ENCODE measurements at places on chromosomes 1 and 21.

DNA sequence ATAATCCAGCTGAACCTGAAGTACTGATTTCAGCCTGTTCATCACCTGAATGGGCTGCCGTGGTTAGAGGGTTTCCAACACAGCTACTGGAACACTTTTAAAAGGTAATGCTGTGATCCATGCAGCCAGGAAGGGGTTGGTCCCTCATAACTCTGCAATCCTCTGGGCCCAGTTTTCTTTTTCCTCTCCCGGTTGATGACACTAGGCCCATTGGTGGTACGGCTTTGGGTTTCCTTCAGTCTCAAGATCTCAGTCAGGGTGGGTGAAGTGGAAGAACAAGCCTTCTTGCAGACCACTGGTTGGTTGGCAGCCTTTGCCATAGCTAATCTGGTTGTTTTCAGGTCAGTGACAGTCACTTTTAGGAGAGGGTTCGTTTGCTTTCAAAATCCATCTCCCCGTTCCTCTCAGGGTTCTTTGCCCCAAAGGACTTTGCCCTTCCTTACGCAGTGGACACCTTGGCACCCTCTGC lies 502 bp upstream of the SLC35A3 start:
- no peak for DNase-seq

- peak; percentile 47 for DNase-seq
Measured at GRCh38 chr1:84156210-84156621, 12.1 kb downstream of the PRKACB start.

GRCh38 chr1:52906135-52906603 lies 15.4 kb downstream of the ECHDC2 start:
- no peak for DNase-seq

- no peak for DNase-seq
Measured at GRCh38 chr1:25486602-25487001, 55.9 kb downstream of the MACO1 start.

DNA sequence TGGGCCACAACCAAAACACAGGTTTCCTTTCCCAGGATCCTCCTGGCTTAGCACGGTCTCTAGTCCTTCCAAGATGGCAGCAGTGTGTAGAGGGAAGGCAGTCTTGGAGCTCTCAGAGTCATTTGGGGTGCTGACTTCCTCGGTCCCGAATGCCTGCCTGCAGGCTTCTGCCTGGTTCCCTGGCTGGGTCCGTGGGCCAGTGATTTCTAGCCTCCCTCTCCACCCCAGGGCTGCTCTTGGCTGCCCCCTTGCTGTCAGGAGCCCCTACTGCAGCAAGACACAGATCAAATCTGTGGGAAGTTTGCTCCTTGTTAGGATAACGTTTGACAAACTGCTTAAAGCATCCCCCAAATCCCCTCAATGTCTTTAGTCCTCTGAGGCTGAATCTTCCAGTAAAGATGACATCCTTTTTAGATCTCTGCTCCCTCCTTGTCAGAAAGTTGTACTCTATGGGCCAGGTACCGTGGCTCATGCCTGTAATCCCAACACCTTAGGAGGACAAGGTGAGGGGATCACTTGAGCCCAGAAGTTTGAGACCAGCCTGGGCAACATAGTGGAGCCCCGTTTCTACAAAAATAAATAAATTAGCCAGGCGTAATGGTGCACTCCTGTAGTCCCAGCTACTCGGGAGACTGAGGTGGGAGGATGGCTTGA lies 272.5 kb downstream of the RRAGC start:
- peak; percentile 68 for DNase-seq

- DNase-seq: no peak
Measured at GRCh38 chr1:222916100-222916499, 101.3 kb downstream of the DISP1 start.

DNA sequence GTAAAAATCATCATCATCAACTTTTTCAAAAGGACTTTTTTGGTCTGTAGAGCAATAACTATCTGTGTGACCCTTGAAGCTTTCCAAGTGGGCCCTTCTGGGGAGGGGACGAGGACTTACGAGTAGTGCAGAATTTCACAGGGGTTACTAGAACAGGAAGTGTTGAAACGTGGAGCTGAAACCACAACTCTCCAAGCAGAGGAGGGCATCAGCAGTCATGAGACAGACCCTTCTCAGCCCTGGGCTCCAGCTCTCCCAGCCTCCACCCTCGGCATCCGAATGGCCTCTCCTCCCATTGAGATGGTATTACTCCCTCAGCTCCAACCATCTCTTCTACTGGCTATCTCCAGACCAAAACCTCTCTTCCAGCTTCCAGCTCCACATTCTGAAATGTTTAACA lies 3.6 kb downstream of the FAM89A start:
- DNase-seq: no peak

DNA sequence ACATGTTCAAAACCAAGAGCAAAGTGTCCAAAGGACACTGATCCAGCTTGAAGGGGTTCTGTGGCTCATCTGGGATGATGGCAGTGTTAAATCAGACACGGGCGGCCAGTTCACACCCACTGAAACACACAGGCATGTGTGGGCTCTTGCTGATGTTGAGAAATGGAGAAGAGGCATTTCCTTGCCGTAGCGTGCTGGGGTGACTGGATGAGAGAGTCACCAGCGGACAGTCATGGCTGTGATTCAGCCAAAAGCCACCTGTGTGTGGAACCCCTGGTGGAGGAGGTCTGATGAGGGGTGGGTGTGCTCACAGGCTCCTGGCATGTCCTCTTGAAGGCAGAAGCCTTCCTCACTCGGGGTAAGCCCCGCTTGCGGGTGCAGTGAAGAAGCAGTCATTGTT lies 7.2 kb downstream of the C1orf35 start:
- DNase-seq: no peak

DNA sequence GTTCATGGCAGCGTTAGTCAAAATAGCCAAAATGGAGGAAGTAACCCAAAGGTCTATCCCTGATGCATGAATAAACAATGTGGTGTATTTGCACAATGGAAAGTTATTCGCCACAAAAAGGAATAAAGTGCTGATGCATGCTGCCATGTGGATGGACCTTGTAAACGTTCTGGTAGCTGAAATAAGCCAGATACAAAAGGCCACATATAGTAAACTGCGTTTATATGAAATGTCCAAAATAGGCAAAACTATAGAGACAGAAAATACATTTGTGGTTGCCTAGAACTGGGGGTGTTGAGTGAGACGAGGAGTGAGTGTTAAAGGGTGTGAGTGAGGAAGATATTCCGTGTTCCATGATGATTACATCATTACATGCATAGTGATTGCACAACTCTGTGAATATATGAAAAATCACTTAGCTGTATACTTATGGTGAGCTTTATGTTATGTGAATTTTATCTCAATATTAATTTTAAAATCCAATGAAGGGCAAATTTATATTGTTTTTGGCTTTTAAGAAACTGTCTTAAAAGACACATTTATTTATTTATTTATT lies 321.3 kb downstream of the KIF26B start:
- no peak for DNase-seq

DNA sequence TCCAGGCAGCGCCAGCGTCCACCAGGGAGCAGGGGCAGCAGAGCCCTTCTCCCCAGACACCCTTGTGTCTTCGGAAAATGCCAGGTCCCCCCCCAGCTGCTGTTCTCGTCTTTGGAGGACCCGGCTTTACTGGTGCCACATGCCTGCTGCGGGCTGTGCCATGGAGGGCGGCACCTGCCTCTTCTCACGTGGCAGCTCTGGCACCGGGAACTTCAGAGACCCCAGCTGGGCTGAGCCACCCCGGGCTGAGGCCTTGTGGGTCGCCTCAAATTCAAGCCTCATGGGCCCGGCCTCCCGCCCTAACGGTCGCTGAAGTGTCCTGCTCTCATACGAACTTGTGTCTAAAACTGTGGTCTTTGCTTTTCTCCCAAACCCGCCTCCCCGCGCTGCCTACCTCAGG lies 27.0 kb upstream of the C1orf159 start:
- no peak for DNase-seq

GRCh38 chr1:155177918-155178281 lies 4.3 kb downstream of the TRIM46 start:
- DNase-seq: no peak

- no peak for DNase-seq
Measured at GRCh38 chr1:82979593-82980236, 1019.2 kb downstream of the TTLL7 start.

DNA sequence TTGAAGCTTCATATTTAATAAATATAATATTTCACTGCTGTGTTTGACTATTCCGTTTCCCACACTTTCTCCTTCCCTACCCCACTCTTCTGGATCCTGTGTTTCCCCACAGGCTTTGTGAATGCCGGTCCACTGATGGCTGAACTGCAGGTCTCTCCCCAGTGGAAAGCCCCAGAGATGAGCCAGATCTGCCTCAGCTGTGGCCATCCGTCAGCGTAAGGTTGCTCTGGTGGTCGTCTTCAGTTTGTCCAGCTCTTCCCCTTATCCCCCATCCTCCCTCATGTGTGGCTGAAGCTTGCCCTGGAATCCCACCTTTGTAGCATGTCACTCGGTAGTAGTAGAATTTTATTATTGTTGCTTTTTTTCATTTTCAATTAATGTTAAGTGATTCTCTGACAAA lies 11.4 kb downstream of the SMAP2 start:
- no peak for DNase-seq

DNA sequence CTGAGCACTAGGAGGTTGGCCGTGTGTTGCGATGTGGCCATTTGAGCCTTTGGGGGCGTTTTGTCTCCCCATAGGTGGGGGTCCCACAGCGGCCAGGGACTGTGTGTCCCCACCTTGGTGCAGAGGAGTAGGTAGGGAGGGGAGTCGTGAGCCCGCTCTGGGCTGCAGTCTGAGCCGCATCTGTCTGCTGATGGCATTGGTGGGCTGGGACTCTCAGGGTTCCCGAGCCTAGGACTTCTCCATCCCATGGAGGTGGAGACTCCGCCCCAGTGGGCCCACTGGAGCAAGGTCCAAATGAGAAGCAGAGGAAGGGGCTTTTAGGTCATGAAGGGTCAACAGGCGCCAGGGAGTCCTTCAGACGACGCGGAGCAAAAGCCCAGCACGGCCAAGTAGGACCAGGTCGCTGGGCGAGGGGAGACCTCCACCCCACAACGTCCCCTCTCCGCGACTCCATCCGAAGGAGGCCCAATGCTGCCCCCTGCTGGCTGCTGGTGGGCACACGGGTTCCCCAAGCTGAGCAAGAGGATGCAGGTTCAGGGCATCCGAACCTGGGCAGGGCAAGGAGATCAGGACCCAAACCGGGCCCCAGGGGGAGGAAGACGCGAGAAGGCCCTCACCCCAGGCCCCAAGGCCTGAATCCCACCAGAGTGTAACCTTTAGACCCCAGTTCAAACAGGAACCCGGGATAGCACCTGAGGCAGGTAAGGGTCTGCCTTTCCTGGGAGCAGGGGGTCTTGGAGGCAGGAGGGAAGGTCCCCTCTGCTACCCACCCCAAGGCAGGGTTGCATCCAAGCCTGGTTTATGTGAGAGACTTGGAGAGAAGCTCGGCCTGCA lies 14.9 kb downstream of the TTC34 start:
- DNase-seq: peak; percentile 21

DNA sequence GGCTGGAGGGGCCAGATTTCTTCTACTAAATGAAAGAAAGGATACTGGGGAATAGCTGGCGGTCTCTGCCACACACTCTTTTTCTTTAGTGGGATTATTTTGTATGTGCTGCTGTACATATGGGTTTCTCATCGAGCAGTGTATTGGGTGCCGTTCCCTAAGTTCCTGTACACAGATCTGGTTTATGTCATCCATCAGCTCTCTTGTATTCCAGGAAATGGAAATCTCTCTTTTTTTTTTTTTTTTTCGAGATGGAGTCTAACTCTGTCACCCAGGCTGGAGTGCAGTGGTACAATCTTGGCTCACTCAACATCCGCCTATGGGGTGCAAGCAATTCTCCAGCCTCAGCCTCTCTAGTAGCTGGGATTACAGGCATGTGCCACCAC lies 27.0 kb upstream of the NID1 start:
- DNase-seq: no peak

- DNase-seq: no peak
Measured at GRCh38 chr1:12472798-12473551, 145.0 kb downstream of the DHRS3 start.

GRCh38 chr21:32484706-32485380 lies 72.3 kb downstream of the EVA1C start:
- DNase-seq: no peak

DNA sequence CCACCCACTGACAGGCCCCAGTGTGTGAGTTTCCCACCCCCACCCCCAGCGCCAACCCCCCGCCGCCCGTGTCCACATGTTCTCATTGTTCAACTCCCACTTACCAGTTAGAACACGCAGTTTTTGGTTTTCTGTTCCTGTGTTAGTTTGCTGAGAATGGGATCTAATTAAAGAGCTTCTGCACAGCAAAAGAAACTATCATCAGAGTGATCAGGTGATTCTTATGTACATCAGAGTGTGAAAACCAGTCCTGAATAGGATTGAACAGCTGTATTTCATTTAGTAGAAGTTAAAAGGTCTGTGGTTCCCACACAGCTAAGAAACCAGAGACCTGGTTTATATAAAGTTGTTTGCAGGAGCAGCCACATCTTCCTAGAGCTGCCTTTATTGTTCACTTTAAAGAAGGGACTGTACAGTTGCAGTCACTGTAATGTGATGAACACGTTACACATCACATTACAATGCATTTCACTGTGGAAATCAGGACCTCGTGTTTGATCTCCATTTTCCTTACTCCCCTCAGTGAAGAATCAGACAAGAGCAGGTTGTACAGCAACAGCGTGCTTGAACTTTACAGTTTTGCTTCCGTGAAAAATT lies 1.2 kb downstream of the GBP6 start:
- no peak for DNase-seq

DNA sequence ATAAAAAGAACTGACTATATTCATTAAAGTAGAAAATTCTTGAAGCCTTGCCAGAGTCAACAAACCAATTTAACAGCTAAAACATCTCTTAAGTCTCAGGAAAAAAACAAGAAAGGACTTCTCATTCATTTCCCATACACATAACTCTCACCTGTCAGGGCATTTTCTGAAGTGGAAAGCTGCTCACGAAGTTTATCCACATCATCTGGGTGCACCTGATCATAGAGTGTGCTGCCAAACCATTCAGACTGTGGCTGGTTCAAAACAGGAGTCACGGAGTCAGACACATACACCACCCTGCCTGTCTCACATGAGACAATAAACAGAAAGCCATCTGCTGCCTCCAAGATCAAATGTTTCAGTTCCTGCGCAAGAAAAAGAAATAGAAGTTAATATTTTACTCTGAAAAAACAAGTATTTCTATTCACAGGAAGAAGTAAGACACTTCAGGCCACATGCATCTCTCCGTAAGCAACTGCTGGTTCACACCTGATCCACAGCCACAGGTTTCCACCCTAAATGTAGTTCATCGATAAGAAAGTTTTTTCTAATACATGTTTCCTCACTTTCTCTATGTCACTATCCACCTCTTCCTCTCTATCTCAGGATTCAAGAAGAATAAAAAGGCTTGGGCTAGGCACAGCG lies 28.2 kb upstream of the CTSK start:
- no peak for DNase-seq
